NCI-H446 treated with DMSO at 0.1 percent for 48 hours (cell line): ENCODE measurements at places on chromosomes 16 and 17.
A peak's percentile ranks its signal among the peaks of the same experiment; 100 is the strongest.

DNA sequence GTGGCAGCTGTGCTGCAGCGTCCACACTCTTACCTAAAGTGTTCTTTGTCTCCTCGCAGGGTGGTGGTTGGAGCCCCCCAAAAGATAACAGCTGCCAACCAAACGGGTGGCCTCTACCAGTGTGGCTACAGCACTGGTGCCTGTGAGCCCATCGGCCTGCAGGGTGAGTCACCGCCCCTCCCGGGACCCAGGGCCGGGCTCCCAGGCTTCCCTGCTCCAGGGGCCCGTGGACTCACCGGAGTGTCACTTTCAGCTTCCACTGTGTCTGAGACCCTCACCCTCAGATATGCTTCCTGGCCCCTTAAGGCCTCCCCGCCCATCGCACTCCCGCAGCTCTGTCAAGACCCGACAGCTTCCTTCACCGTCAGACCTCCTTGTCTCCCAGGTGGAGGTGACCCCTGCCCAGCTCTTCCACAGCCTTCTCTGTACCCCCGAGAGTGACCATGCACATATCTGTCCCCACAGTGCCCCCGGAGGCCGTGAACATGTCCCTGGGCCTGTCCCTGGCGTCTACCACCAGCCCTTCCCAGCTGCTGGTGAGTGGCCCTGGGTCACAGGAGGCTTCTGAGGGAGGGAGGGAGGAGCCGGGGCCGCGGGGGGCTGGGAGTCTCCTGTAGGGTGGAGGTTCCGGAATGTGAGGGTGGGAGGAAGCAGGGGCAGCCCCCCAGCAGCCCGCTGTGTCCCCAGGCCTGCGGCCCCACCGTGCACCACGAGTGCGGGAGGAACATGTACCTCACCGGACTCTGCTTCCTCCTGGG, 1.8 kb downstream of the ITGAX start:
- DNase-seq, result no peak

DNA sequence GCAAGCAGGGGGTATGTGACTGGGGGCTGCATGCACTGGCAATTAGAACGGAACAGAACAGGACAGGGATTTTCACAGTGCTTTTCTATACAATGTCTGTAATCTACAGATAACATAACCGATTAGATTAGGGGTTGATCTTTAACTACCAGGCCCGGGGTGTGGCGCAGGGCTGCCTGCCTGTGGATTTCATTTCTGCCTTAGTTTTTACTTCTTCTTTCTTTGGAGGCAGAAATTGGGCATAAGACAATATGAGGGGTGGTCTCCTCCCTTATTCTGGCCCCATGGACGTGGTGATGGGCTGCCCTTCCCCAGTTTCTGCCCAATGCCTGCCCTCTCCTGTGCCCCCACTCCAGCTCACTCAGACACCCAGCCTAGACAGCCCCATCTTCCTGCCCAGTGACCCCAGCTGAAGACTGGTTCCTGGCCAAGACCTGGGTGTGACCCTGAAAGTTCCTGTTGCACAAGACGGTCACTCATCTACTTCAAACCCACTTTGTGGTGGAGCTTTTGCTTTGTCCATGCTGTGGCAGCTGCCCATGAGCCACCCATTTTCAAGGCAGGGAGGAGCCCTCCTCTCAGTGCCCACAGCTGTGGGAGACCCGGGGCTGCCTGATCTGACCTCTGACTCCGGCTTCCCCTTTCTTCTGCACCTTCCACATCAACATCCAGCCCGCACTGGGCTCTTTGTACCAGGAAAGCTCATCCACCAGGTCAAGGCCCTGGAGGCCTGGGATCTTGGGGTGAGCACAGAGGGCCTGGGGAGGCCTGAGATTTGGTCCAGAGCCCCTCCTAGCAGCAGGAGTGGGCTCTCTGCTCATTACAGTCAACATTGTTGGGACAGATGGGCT, 18.6 kb downstream of the ALOX12B start:
- DNase-seq, result no peak

DNA sequence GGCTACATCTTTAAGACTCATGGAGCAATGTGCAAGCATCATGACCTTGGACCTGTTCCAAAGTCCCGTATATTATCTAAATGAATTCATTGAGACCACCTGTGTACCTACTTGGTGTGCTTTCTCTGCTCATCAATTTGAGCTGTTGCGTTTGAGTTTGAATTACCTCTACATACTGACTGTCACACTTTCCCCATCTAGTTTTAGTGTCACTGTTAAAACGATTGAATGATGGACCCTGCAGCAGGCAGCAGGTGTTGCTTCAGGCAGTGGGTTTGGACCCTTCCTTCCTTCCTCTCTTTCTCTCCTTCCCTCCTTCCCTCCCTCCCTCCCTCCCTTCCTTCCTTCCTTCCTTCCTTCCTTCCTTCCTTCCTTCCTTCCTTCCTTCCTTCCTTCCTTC, 33.9 kb upstream of the ZKSCAN2 start:
- no peak for DNase-seq

DNA sequence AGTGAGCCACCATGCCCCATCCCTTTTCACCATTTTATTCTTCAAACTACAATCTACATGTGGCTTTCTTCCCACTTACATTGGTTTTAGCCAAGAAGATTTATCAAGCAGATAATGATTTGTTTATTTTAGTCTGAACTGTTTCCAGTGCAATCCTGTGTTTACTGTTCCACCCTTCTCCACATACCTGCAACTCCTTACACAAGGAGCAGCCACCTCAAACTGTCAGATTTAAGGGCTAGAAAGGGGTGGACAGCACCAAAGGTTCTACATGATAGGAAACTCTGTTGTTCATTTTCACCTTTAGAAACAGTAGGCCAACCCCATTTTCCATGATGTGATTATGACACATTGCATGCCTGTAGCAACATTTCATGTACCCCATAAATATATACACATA, 1.9 kb downstream of the RUNDC1 start:
- no peak for DNase-seq

DNA sequence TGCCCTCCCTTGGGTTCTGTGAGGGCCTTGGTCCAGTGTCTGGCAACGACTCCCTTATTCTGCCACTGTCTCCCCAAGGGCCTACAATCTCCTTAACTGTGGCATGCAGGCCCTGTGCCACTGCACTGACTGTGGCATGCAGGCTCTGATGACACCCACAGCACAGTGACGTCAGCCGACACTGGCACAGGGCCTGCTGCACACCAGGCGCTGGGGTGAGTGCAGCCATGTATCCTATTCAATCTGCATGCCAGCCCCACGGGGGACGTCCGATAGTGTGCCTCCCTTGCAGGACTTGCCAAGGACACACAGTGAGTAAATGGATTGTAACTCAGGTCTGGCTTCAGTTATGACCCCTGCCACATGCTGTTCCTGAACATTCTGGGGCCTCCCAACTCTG, 39.8 kb upstream of the RASD1 start:
- DNase-seq, result peak; percentile 6

DNA sequence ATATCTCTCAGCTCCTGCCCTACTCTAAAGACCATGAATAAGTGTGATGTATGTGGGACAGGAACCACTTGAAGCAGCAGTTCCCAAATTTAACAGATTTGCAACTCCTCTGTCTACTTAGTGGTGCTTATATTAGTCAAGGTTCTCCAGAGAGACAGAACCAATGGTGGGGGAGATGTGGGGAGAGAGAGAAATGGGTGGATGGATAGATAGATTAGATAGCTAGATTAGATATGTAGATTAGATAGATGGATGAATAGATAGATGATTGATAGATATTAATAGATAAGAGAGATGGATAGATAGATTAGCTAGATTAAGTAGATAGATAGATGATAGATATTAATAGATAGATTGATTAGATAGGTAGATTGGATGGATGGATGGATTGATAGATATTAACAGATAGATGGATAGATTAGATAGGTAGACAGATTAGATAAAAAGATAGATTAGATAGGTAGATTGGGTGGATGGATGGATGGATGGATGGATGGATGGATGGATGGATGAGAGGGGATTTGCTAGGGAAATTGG, 154.0 kb upstream of the NOL11 start:
- no peak for DNase-seq

GRCh38 chr17:21200590-21201297, 13.2 kb downstream of the TMEM11 start:
- DNase-seq, result no peak

DNA sequence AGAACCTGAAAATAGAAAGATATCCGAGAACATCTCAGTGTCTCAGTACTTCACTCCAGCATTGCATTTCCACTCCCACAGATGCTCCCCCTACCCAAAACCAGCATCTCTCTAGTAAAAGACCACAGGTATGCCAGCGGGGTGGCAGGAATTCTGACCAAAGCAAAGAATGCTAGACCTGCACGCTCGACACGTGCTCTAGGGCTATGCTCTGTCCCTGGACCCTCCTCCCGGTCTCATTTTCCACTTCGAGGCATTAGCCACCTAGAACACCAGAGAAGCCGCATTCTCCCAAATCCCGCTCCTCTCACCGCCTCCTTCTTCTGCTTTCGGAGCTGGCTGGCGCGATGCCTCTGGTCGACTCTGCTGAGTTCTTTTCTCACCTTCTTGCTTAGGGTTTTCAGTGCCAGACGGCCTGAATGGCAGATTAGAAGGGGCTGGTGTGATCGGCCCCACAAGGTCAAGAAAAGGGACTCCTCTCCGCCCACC, 487 bp downstream of the TSR1 start:
- no peak for DNase-seq
